ENCODE measurements at places on chromosomes 3 and 15.

- H3K4me1 ChIP-seq, result no peaks in the 10 kb centered on the region
- DNase-seq, result no peak
- H3K36me3 ChIP-seq, result no peaks in the 10 kb centered on the region
- no peak overlapping the region for H3K27ac ChIP-seq
- H3K27me3 ChIP-seq, result no peaks in the 10 kb centered on the region
Measured at GRCh38 chr3:189580190-189580589, 51.0 kb upstream of the TP63 start.

DNA sequence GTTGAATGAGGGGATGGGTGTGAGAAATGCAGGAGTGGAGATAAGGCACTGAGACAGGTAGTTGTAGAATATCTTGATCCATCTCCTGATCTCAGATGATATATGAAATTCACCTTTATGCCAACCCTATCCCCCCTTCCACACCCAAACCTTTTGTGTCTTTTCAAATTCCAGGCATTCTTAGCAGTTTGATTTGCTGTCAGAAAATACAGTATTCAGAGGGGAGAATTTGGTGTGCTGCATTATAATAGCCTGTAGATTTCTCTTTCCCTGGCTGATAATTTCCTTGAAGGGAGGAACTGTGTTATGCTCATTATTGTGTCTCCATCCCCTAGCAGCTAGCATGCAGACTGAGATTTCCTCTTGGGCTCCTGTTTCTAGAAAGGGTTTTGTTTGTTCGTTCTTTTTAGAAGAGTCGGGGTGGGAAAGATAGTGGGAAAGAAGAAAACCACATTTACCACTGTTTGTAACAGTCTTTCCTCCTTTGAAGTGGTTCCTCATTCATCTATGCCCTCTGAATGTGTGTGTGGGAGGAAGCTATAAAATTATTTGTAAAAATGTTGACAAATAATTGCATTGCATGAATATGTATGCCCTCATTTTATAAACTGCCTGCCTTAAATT lies 373.4 kb downstream of the DIPK2A start:
- DNase-seq, result no peak
- no peak overlapping the region for H3K27ac ChIP-seq
- H3K4me3 ChIP-seq, result no peak overlapping the region
- no peaks in the 10 kb centered on the region for H3K4me1 ChIP-seq
- H3K27me3 ChIP-seq, result peaks cover 8% of the 10 kb centered on the region

- DNase-seq, result no peak
- H3K4me3 ChIP-seq, result no peak overlapping the region
- no peak overlapping the region for H3K27ac ChIP-seq
- H3K36me3 ChIP-seq, result no peaks in the 10 kb centered on the region
- no peaks in the 10 kb centered on the region for H3K4me1 ChIP-seq
- no peaks in the 10 kb centered on the region for H3K27me3 ChIP-seq
Measured at GRCh38 chr3:95154766-95155165, 1091.9 kb downstream of the NSUN3 start.

- DNase-seq, result no peak
- no peaks in the 10 kb centered on the region for H3K27me3 ChIP-seq
- peaks cover 52% of the 10 kb centered on the region for H3K36me3 ChIP-seq
Measured at GRCh38 chr3:14154276-14154675, 24.1 kb downstream of the XPC start.

- DNase-seq, result no peak
- no peak overlapping the region for H3K4me3 ChIP-seq
- H3K27me3 ChIP-seq, result peaks cover 17% of the 10 kb centered on the region
- no peaks in the 10 kb centered on the region for H3K36me3 ChIP-seq
Measured at GRCh38 chr15:63374686-63375520, 6.7 kb downstream of the CA12 start.

DNA sequence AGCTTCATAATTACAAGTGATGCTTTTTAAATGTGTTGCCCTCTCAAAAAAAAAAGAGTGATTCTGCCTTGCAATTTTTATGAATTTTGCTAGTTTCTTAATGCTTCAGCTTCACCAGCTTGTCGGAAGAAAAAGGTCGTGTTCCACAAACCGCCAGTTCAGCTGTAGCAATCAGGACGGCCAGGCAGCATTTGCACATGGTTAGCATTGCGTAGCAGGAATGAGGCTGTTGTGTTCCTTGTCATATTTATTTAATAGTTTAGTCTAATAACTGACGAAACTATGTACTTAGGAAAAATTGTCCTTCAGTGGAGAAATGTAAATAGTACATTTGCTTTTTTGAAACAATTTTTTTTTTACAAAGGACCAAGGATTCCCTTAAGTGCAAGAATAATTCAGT lies 64.9 kb upstream of the SELENOK start:
- H3K27ac ChIP-seq, result no peak overlapping the region
- no peak for DNase-seq
- no peaks in the 10 kb centered on the region for H3K36me3 ChIP-seq
- peaks cover 24% of the 10 kb centered on the region for H3K27me3 ChIP-seq
- H3K4me3 ChIP-seq, result no peak overlapping the region
- no peaks in the 10 kb centered on the region for H3K4me1 ChIP-seq

DNA sequence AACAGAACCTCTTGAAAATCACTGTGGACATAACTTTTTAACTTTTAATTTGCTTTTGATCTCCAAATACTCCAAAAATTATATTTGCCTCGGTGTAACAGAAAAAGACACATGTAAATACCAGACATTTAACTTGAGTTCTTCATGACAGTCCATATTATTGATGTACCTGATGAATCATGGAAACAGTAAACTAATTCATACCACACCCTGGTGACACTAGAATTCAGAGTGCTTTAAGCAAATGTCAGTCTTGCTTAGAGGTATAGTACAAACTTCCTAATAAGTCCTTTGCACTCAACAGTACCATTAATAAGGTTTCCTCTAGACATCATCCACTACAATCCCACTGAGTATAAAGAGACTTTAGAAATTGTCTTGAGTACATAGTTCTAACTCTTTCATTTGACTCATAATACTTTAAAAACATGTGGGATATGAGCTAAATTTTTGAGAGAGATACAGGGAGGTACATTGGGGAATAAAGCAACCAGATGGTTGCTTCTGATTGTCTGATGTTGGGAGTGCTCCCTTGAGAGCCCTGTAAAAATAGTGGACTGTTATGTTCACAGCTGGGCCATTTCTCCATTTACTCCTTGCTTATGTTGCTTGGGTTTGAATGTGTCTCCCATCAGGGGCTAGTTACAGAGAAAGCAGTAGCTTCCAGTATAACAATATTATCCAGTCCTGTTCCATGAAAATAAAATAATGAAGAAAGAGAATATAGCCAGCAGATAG lies 175.7 kb downstream of the ALCAM start:
- no peaks in the 10 kb centered on the region for H3K4me1 ChIP-seq
- DNase-seq, result no peak
- H3K27me3 ChIP-seq, result no peaks in the 10 kb centered on the region
- H3K27ac ChIP-seq, result no peak overlapping the region

GRCh38 chr3:108103040-108103751 lies 12.4 kb upstream of the CD47 start:
- peak overlapping the region; percentile 58 for H3K4me3 ChIP-seq
- H3K27me3 ChIP-seq, result no peaks in the 10 kb centered on the region
- H3K27ac ChIP-seq, result peak overlapping the region; percentile 95
- H3K36me3 ChIP-seq, result peaks cover 8% of the 10 kb centered on the region

GRCh38 chr3:88984832-88985231 lies 122.6 kb upstream of the EPHA3 start:
- no peaks in the 10 kb centered on the region for H3K4me1 ChIP-seq
- H3K4me3 ChIP-seq, result no peak overlapping the region
- no peak for DNase-seq
- no peaks in the 10 kb centered on the region for H3K36me3 ChIP-seq

DNA sequence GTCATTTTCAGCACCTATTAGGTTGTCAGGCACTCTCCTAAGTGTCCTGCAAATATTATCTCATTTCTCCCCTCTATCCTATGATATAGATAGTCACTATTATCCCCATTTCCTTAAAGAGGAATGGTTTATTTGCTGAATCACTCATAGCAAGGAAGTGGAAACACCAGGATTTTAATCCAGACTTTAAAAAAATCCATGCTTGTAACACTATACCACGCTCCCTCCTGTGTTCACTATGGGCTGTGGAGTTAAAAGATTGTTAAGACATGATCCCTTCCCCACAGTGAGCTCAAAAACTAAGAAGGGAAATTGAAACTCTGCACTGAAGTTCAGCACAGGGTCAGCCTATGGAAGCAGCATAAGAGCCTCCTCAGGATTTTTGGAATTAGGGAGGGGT lies 60.2 kb downstream of the TMEM39A start:
- peaks cover 31% of the 10 kb centered on the region for H3K36me3 ChIP-seq
- DNase-seq, result no peak
- H3K4me1 ChIP-seq, result no peaks in the 10 kb centered on the region
- H3K27me3 ChIP-seq, result no peaks in the 10 kb centered on the region
- H3K4me3 ChIP-seq, result no peak overlapping the region

- DNase-seq, result no peak
- H3K4me1 ChIP-seq, result no peaks in the 10 kb centered on the region
- H3K27ac ChIP-seq, result no peak overlapping the region
- peaks cover 5% of the 10 kb centered on the region for H3K27me3 ChIP-seq
Measured at GRCh38 chr15:93144463-93145236, 55.6 kb upstream of the RGMA start.

GRCh38 chr3:98807561-98807960 lies 44.4 kb downstream of the ST3GAL6 start:
- no peak overlapping the region for H3K27ac ChIP-seq
- DNase-seq, result no peak
- H3K36me3 ChIP-seq, result peaks cover 7% of the 10 kb centered on the region
- H3K4me1 ChIP-seq, result peaks cover 6% of the 10 kb centered on the region

GRCh38 chr3:153974614-153975013 lies 146.6 kb upstream of the ARHGEF26 start:
- no peaks in the 10 kb centered on the region for H3K36me3 ChIP-seq
- no peaks in the 10 kb centered on the region for H3K27me3 ChIP-seq
- DNase-seq, result no peak
- no peak overlapping the region for H3K4me3 ChIP-seq
- no peak overlapping the region for H3K27ac ChIP-seq

GRCh38 chr3:28575100-28575745 lies 226.6 kb upstream of the AZI2 start:
- no peak overlapping the region for H3K4me3 ChIP-seq
- H3K36me3 ChIP-seq, result no peaks in the 10 kb centered on the region
- H3K27me3 ChIP-seq, result peaks cover 45% of the 10 kb centered on the region
- no peak for DNase-seq
- H3K27ac ChIP-seq, result no peak overlapping the region

- no peak overlapping the region for H3K27ac ChIP-seq
- no peak overlapping the region for H3K4me3 ChIP-seq
- DNase-seq, result no peak
- H3K36me3 ChIP-seq, result peaks cover 4% of the 10 kb centered on the region
Measured at GRCh38 chr3:30281526-30281925, 324.9 kb upstream of the TGFBR2 start.

GRCh38 chr15:87985451-87985850 lies 271.1 kb downstream of the NTRK3 start:
- no peak for DNase-seq
- H3K4me1 ChIP-seq, result no peaks in the 10 kb centered on the region
- no peaks in the 10 kb centered on the region for H3K27me3 ChIP-seq
- H3K27ac ChIP-seq, result no peak overlapping the region
- H3K4me3 ChIP-seq, result no peak overlapping the region

- no peak overlapping the region for H3K4me3 ChIP-seq
- H3K27ac ChIP-seq, result no peak overlapping the region
- H3K4me1 ChIP-seq, result no peaks in the 10 kb centered on the region
- peaks cover 22% of the 10 kb centered on the region for H3K27me3 ChIP-seq
- no peaks in the 10 kb centered on the region for H3K36me3 ChIP-seq
Measured at GRCh38 chr3:132756108-132756650, 34.0 kb upstream of the NPHP3 start.

- peaks cover 8% of the 10 kb centered on the region for H3K36me3 ChIP-seq
- no peak overlapping the region for H3K4me3 ChIP-seq
- no peak for DNase-seq
- no peaks in the 10 kb centered on the region for H3K27me3 ChIP-seq
- no peak overlapping the region for H3K27ac ChIP-seq
Measured at GRCh38 chr3:24311881-24312280, 182.8 kb downstream of the THRB start.

- H3K4me3 ChIP-seq, result no peak overlapping the region
- H3K27me3 ChIP-seq, result no peaks in the 10 kb centered on the region
- H3K36me3 ChIP-seq, result no peaks in the 10 kb centered on the region
- H3K4me1 ChIP-seq, result peaks cover 6% of the 10 kb centered on the region
- no peak for DNase-seq
Measured at GRCh38 chr3:136069933-136070332, 104.4 kb downstream of the PPP2R3A start.

GRCh38 chr15:44584162-44584749 lies 47.3 kb downstream of the EIF3J start:
- peak overlapping the region; percentile 42 for H3K27ac ChIP-seq
- H3K4me3 ChIP-seq, result no peak overlapping the region
- H3K36me3 ChIP-seq, result peaks cover 32% of the 10 kb centered on the region
- H3K4me1 ChIP-seq, result peaks cover 8% of the 10 kb centered on the region
- peak; percentile 23 for DNase-seq

- DNase-seq, result no peak
- no peaks in the 10 kb centered on the region for H3K36me3 ChIP-seq
- no peak overlapping the region for H3K27ac ChIP-seq
- H3K4me1 ChIP-seq, result no peaks in the 10 kb centered on the region
- H3K4me3 ChIP-seq, result no peak overlapping the region
- no peaks in the 10 kb centered on the region for H3K27me3 ChIP-seq
Measured at GRCh38 chr3:117144853-117145252, 435.3 kb downstream of the TUSC7 start.

- no peaks in the 10 kb centered on the region for H3K36me3 ChIP-seq
- no peaks in the 10 kb centered on the region for H3K27me3 ChIP-seq
- no peaks in the 10 kb centered on the region for H3K4me1 ChIP-seq
Measured at GRCh38 chr3:90018779-90019178, 911.4 kb downstream of the EPHA3 start.

DNA sequence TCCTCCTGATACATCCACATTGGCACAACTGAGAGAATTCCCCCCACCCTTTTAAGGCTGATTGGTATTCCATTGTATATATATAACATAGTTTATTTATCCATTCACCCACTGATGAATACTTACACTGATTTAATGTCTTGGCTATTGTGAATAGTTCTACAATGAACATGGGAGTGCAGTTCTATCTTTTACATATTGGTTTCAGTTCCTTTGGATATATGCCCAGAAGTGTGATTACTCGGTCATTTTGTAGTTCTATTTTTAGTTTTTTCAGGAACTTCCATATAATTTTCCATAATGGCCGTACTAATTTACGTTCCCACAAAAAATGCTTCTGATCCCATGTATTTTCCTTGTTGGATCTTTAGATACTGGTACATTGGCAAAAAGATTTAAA lies 135.3 kb downstream of the FMN1 start:
- H3K36me3 ChIP-seq, result no peaks in the 10 kb centered on the region
- DNase-seq, result no peak
- no peak overlapping the region for H3K27ac ChIP-seq
- no peak overlapping the region for H3K4me3 ChIP-seq

- no peak for DNase-seq
- H3K36me3 ChIP-seq, result no peaks in the 10 kb centered on the region
- H3K27ac ChIP-seq, result no peak overlapping the region
- H3K4me1 ChIP-seq, result peaks cover 8% of the 10 kb centered on the region
Measured at GRCh38 chr3:120801484-120801883, 58.9 kb downstream of the GTF2E1 start.

All from stimulated activated naive B cell treated with anti-CD40 and anti-IgM and Interleukin-4, amounts not matched to agents 10 μg/mL and 1 μg/mL and 100 μg/mL, for 72 hours (primary cell).